ENCODE measurements at places on chromosomes 11 and 22. TPM values are rescaled to one million over a fixed set of nuclear protein-coding genes. Genes with fewer than 3 reads are reported as not detected.

GRCh38 chr22:42320443-42321416, 50.3 kb upstream of the TCF20 start:
- no peak for DNase-seq
- peaks cover 1% of the 10 kb centered on the region for H3K27me3 ChIP-seq
- H3K27ac ChIP-seq: no peak overlapping the region
- H3K4me1 ChIP-seq: no peaks in the 10 kb centered on the region
- no peaks in the 10 kb centered on the region for H3K36me3 ChIP-seq

DNA sequence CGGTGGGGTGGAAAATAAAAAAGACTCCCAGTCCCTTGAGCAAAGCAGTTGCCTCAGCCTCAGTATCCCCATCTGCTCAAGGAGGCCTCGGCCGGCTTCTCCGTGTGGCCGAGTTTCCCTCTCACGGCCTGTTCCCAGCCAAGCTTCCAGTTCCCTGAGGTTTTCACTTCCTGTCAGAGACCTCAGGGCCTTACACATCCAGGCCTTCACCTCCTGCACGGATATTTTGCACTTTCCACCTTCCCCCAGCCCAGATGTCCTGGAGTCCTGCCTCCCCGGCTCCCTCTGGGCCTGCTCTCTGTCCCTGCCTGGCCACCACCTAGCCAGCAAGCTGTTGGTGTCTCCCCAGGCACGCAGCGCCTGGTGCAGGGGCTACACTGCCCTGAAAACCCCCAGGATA, 41.1 kb upstream of the CD82 start:
- H3K27ac ChIP-seq: no peak overlapping the region
- H3K36me3 ChIP-seq: no peaks in the 10 kb centered on the region
- no peak for DNase-seq

KCNK4 gene
- total RNA-seq: not detected

- no peaks in the 10 kb centered on the region for H3K27me3 ChIP-seq
- DNase-seq: no peak
- no peak overlapping the region for H3K27ac ChIP-seq
- peaks cover 12% of the 10 kb centered on the region for H3K36me3 ChIP-seq
- no peak overlapping the region for H3K4me3 ChIP-seq
Observed at GRCh38 chr11:70717936-70718595, 319.7 kb downstream of the CTTN start.

DNA sequence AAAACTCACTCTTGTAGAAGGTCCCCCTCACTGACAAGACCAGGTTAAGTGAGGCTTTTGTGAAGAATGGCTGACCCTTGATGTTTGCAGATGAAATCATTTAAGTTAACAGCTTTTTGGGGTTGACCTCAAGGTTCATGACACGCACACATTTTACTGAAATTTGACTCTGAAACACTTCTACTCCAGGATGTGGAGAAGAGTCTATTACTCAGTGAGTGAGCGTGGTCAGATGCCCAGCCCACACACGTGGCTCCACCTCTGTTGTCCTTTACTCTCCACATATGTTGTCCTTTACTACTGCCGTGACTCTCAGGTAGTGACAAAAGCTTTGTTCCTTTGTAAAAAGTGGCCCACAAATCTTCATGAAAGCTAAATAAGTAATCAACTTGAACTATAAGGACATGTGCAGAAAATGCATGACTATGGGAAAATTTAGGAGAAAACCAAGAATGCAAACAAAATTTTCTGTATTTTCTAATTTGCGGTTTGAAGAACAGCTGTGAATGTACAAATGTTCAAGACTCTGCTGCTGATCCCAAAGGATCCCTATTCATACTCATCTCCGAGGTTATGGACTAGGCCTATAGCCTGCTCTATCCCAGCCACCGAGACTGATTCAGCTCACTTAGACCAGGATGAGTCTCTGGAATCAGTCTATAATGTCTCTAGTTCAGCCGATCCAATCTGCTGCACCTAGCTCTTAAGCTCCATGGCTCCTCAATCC, 22.4 kb downstream of the XRRA1 start:
- H3K4me1 ChIP-seq: peaks cover 12% of the 10 kb centered on the region
- H3K27me3 ChIP-seq: no peaks in the 10 kb centered on the region
- H3K27ac ChIP-seq: no peak overlapping the region
- H3K4me3 ChIP-seq: no peak overlapping the region

DNA sequence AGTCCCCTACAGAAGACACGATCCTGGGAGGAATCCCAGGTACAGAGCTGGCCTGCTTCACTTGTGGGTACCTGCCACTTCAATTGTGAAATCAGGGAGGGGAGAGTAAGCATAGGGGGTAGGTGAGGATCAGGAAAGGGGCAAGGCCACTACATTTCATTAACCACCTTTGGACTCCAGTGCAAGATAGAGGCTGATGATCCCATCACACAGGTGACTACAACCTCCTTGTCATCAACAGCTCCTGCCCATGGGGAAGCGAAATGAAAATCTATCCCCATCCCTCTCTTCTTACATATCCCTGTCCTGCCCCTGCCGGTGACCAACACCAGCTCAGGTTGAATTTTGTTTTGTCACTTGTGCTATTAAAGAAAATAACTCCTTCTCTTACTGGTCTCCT, 64.7 kb upstream of the VPREB1 start:
- peaks cover 12% of the 10 kb centered on the region for H3K4me1 ChIP-seq
- no peak overlapping the region for H3K27ac ChIP-seq
- H3K27me3 ChIP-seq: no peaks in the 10 kb centered on the region

GRCh38 chr22:46537225-46537945, at the start of gene CELSR1:
Gene CELSR1, minus strand, starts transcription at chr22:46537620. Its CDS starts 450 bp downstream, at chr22:46537170.
- peaks cover 30% of the 10 kb centered on the region for H3K27me3 ChIP-seq
- DNase-seq: no peak

CD3G gene
- not detected for total RNA-seq

DNA sequence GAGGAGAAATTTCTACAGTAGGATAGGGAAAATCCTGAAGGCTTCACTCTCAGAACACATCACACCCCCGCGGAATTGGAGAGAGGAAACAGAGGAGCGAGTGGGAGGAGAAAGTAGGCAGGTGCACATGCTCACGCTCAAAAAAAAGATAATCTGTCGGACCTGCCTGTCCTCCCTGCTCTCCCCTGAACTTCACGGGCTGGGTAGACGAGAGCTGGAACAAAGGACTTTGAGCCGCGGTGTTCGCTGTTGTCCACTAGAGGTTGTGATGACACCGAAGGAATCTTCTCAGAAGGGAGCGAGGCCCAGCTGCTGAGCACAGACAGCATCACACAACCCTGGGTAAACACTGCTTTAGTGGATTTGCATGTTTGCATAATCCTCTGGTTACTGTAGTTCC, 5.0 kb downstream of the SEZ6L start:
- H3K4me3 ChIP-seq: no peak overlapping the region
- H3K27me3 ChIP-seq: peaks cover 13% of the 10 kb centered on the region
- no peaks in the 10 kb centered on the region for H3K36me3 ChIP-seq
- peak; percentile 23 for DNase-seq
- no peaks in the 10 kb centered on the region for H3K4me1 ChIP-seq

DNA sequence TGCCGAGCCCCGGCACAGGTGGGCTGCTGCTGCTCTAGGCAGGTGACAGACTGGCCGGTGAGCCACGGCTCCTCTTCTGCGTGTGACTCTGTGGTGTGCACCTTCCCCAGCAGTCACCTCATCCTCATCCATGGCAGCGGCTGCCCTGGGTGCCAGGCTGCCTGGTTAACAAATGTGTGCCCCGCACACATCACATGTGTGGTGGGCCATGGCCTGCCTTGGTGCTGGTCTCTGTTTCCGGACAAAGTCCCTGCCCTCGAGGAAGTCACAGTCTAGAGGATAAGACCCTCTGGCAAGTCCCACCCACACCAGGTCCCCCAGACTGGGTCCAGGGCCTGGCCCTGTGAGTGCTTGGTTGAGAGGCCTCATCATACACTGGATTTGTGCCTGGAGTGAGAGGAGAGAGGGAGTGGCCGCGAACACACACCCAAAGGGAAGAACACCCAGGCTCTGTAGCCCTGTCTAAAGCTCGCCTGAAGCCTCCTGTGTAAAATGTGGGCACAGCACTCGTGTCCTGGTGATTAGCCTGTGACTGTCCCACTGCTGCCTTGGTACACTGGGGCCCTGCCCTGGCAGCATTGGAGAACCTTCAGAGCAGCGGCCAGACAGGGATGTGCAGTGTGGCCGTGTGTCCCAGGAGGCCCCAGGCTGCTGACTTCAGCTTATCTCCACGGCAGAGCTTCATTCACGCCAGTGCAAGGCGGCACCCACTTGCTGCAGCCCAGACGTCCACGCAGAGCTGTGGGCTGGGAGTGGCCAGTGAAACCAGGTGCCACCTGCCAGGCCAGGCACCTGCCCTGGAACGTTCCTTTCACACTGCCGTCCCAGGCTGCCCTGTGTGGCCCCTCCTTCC, 269.9 kb downstream of the TBC1D22A start:
- no peaks in the 10 kb centered on the region for H3K27me3 ChIP-seq
- peaks cover 5% of the 10 kb centered on the region for H3K36me3 ChIP-seq
- no peak overlapping the region for H3K27ac ChIP-seq
- H3K4me3 ChIP-seq: no peak overlapping the region
- H3K4me1 ChIP-seq: no peaks in the 10 kb centered on the region

RFPL1 gene
- not detected for total RNA-seq

DNA sequence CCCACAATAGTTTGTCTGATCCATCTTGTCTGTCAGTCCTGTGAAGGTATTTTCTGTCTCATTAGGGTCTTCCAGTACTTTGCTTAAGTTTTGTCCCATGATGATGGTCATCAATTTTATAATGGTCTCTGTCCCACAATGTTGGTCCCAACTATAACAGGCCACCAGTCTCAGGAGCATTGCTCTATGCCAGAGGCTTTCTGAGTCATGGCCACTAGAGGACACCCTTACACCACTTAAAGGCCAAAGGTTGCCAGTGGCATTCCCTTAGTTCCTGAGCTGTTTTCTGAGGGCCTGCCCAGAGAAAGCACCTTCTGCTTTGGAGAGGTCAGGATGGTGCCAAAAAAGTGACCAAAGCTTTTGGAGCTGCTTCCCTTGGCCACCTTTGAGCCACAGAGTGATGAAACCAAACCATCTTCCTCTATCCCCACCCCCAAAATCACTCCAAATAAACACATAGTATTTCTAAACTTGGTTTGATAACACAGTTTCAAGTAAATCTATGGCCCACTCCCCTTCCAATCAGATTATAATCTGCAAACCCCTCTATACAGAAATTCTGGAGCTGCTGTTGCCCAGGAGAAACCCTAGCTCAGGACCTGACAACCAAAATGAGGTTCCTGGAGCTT, 19.3 kb downstream of the EIF3F start:
- no peak overlapping the region for H3K27ac ChIP-seq
- no peaks in the 10 kb centered on the region for H3K4me1 ChIP-seq
- DNase-seq: peak; percentile 63
- no peaks in the 10 kb centered on the region for H3K27me3 ChIP-seq
- H3K36me3 ChIP-seq: no peaks in the 10 kb centered on the region

GGT5 gene
- 0.69 TPM for total RNA-seq

CABP4 gene
- total RNA-seq: not detected

SPON1 gene
- total RNA-seq: not detected

- no peak overlapping the region for H3K27ac ChIP-seq
- no peak overlapping the region for H3K4me3 ChIP-seq
- no peak for DNase-seq
- H3K27me3 ChIP-seq: peaks cover 65% of the 10 kb centered on the region
Observed at GRCh38 chr11:64539711-64540427, 51.2 kb upstream of the SLC22A12 start.

DNA sequence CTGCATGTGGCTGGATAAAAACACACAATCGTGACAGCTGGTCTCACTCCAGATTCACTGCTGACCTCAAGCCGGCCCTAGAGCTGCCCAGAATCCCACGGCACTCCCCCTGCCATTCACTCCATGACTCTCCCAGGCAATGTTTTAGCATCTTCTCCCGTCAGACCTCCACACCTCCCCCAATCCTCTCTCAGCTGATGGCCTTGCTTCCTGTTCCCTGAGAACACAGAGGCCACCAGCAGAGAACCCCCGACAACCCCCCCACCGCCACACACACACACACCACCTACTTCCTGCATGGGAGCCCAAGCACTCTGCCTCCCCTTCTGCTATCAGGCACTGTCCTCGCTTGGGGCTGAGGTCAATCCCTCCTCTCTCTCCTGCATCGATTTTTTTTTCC, 9.3 kb downstream of the TNKS1BP1 start:
- no peak for DNase-seq
- H3K4me1 ChIP-seq: peaks cover 37% of the 10 kb centered on the region
- peaks cover 46% of the 10 kb centered on the region for H3K36me3 ChIP-seq
- no peaks in the 10 kb centered on the region for H3K27me3 ChIP-seq
- H3K4me3 ChIP-seq: no peak overlapping the region

DNA sequence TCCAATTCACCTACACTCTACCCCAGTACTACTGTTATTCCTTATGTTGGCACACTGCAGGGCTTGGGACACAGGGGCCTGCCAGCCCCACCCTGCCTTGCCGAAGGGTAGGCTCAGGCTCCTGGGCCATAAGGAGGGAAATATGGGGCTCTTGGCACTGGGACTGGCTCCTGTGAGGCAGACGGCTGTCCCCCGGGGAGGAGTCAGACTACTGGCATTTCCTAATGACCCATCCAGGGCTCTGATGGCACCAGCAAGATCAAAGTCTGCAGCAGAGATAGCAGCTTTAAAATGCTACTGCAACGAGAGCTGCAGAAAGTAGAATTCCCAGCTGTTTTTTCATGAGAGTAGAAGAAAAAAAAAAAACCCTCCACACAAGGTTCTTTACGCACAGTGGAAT, 42.2 kb upstream of the CYP2D6 start:
- DNase-seq: peak; percentile 74
- peaks cover 35% of the 10 kb centered on the region for H3K4me1 ChIP-seq
- H3K4me3 ChIP-seq: no peak overlapping the region
- H3K27ac ChIP-seq: peak overlapping the region; percentile 54
- H3K36me3 ChIP-seq: peaks cover 15% of the 10 kb centered on the region

GRCh38 chr11:119365071-119365591, 16.4 kb downstream of the USP2 start:
- no peaks in the 10 kb centered on the region for H3K36me3 ChIP-seq
- peaks cover 87% of the 10 kb centered on the region for H3K4me1 ChIP-seq
- peak overlapping the region; percentile 1 for H3K27ac ChIP-seq
- no peak for DNase-seq

DNA sequence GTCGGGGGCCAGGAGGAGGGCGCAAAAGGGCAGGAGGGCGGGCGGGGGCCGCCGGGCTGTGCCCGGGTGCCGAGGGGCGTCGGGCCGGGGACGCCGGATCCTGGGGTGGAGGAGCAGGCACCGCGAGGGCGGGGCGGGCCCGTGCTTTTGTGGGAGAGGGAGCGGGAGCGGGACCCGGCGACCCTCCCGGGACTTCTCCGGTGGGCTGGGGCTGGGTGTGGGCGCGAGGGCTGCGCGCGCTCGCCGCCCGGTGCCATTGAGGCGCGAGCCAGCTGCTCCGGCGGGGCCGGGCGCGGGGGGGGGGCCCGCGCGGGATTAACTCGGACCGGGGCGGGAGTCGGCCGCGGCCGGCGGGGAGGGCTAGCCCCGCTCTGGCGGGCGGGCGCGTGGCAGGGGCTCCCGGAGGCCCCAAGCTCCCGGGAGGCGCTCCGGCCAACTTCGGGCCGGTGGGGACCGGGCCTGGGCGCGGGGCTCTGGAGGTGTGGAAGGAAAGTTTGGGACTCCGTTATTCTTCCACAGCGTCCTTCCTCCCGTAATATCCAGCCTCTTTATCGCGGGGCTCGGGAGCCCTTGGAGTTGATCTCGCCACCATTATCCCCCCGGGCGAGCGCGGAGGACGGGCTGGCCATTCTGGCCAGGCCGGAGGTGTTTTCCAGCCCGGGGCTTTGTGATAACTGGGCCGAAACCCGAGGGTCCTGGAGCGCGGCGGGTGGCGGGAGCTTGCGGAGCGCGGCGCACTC, 936 bp downstream of the CECR2 start:
- no peak overlapping the region for H3K27ac ChIP-seq
- peaks cover 9% of the 10 kb centered on the region for H3K4me1 ChIP-seq
- H3K36me3 ChIP-seq: no peaks in the 10 kb centered on the region
- no peak for DNase-seq
